ENCODE measurements at places on chromosomes 6 and 20.

- DNase-seq: no peak
Observed at GRCh38 chr6:16718356-16718755, 42.9 kb downstream of the ATXN1 start.

GRCh38 chr6:18436341-18436740 is 49.2 kb downstream of the RNF144B start:
- DNase-seq: no peak

DNA sequence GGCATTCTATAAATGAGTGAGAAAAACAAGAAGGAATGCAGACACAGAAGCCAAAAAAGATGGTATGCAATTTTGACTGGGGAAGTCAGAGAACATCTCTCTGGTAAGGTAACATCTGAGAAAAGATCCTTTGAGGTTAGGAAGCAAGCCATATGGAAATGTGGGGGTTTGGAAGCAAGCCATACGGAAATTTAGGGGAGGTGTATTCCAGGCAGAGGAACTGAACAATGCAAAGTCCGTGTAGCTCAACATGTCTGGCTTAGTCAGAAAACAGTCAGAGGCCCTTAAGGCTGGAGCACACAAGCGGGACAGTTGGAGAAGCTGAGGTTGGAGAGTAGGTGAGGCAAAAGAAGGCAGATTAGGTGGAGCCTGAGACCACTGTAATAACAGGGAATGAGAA is 35.3 kb downstream of the RALGAPA2 start:
- no peak for DNase-seq

- DNase-seq: no peak
Observed at GRCh38 chr20:43916073-43916880, 1.6 kb downstream of the TOX2 start.

DNA sequence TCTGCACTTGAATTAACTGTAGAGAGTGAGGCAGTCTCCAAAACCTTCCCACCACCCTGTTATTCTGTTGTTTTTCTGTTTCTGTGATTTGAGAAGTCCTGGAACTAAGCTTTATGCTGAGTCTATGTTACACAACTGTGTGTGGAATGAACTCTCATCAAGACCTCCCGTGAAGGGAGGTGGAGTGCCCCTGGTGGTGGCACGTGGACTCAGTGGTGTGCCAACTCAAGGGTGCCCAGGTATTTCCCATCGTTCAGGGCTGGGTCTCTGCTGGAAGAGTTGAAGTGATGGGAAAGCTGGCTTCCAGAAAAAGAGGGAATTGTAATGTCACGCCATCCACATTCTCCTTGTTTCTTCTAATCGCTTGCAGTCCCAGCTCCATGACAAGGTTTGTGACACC is 374.2 kb downstream of the SMOC2 start:
- no peak for DNase-seq

- no peak for DNase-seq
Observed at GRCh38 chr6:42407379-42407778, 44.3 kb downstream of the TRERF1 start.

DNA sequence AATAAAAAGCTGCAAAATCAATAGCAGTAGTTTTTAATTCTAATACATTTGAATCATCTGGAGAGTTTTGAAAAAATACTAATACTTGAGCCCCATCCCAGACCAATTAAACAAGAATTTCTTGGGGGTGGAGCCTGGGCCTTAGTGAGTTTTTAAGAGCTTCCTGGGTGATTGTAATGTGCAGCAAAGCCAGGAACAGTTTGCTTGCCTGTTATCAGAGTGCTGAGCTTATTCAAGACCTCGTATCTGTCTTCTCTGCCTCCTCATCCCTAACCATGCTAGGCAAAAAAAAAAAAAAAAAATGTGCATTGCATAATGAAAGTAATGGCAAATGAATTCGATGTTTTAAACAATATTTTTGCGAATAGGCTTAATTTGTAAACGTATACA is 36.4 kb upstream of the MYB start:
- no peak for DNase-seq
